ENCODE measurements at places on chromosomes 1 and 21.
A peak's percentile ranks its signal among the peaks of the same experiment; 100 is the strongest.

- DNase-seq: no peak
Observed at GRCh38 chr1:231027971-231028370, 12.1 kb downstream of the FAM89A start.

DNA sequence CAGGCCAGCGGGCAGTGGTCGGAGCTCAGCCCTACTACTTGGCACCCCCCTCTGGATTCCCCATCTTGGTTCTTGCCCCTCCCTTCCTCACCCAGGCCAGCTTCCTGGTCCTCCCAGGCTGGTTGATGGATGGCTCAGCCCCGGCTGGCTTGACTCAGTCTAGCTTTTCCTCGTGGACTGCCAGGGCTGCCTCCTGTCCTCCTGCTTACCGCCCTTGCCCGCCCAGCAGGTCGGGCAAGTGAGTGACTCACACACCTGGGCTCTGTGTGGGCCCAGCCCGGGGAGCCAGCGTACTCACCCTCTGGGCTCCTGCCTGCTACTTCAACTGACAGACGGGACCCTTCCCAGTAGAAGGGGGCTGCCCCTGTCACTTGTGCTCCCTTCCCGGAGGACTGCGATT, 19.5 kb upstream of the ARHGEF10L start:
- DNase-seq: no peak

DNA sequence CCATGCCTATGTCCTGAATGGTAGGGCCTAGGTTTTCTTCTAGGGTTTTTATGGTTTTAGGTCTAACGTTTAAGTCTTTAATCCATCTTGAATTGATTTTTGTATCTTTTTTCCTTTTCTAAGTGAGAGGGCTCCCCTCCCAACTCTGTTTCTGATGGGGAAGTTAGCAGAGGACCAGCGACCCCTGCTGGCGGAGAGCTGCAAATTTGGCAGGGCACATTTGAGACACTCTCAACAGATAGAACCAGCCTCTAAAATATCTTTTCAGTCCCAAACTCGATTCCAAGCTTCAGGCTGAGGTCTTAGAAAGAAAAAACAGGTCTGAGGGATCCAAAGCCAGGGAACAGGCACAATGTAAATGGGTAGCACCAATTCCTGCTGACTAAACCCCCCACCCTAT, 32.5 kb downstream of the LRRC3 start:
- DNase-seq: peak; percentile 33

DNA sequence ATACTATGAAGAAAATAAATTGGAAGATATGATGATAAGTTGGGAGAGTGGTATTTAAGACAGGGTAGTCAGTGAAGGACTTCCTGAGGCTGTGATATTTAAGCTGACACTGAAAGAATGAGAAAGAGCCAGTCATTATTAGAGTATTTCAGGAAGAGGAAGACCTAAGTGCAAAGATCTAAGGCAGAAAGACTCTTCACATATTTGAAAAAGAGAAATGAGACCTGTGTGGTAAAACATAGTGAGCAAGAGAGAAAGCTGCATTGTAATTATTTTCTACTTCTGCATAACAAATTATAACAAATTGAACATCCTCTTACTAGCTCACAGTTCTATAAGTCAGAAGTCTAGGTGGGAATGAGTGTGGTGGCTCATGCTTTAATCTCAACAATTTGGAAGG, 34.6 kb upstream of the DOCK7 start:
- no peak for DNase-seq

- no peak for DNase-seq
Observed at GRCh38 chr1:234920843-234921140, 207.8 kb downstream of the TOMM20 start.

GRCh38 chr1:155514582-155515187, 47.9 kb downstream of the ASH1L start:
- no peak for DNase-seq

- no peak for DNase-seq
Observed at GRCh38 chr1:227816750-227817446, 1.4 kb downstream of the PRSS38 start.

- no peak for DNase-seq
Observed at GRCh38 chr1:50228871-50229384, 120.2 kb downstream of the ELAVL4 start.

- no peak for DNase-seq
Observed at GRCh38 chr1:82695443-82695842, 894.7 kb downstream of the ADGRL2 start.

- no peak for DNase-seq
Observed at GRCh38 chr1:6953907-6954364, 168.7 kb downstream of the CAMTA1 start.

- no peak for DNase-seq
Observed at GRCh38 chr1:145995148-145995881, 1.1 kb downstream of the TXNIP start.

- DNase-seq: no peak
Observed at GRCh38 chr1:3564921-3565831, 46.1 kb downstream of the MEGF6 start.

GRCh38 chr1:15022048-15022447, 131.5 kb upstream of the TMEM51 start:
- DNase-seq: no peak

DNA sequence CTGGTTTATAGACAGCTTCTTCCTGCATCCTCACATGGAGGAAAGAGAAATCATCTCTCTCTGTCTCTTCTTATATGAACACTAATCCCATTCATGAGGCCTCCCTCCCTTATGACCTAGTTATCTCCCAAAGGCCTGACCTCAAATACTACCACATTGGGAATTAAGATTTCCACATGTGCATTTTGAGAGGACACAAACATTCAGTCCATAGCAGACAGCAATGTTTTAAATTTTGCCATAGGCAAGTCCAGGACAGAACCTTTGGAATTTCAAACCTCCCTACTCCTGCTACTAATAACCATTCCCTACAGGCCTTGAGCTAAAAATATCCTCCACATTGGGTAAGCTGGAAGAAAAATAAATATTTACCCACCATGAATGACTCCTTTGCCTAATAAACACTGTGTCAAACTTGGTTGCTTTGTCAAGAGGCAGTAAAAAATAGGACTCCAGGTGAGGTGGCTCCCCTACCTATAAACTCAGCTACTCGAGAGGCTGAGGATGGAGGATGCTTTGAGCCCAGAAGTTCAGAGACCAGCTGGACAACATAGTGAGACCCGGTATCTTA, 113.7 kb downstream of the ZNF281 start:
- DNase-seq: no peak

DNA sequence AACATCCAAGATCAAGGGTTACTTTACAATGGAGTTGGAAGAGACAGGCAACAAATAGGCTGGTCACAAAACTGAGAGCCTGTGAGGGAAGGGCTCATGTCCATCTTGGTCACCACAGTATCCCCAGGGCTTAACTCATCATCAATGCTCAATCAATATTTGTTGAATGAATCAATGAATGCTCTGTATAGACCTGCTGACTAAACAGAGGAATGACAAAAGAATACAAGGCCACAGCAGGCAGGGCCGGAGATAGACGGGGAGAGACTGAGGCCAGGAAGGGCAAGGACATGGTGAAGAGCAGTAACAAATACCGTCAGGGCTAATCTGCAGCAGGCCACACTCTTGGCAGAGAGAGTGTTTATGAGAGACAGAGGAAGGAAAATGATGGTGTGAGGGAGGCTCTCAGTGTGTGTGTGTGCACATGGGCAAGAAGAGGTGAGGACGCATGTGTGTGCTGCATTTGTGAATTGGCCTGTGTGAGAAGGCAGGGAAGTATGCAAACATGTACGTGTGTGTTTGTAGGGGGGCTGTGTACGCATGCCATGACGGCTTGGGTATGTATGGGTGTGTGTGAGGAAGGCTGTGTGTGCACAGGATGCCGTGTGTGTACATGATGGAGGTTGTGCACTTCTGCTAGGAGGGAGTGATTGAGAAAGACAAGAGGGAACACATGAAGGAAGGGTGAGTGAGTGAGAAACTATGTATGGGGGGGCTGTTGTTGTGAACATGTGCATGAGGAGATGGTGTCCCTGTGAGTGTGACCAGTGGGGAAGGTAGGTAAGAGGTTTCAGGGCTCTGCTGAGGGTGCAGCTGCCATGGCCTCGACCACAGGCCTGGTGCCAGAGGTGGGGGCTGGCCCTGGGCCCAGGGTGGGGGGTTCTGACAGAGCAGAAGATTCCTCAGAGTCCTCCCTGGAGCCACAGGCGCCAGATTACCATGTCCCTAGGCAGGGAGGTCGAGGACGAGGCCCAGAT, 15.4 kb downstream of the AHDC1 start:
- DNase-seq: no peak

DNA sequence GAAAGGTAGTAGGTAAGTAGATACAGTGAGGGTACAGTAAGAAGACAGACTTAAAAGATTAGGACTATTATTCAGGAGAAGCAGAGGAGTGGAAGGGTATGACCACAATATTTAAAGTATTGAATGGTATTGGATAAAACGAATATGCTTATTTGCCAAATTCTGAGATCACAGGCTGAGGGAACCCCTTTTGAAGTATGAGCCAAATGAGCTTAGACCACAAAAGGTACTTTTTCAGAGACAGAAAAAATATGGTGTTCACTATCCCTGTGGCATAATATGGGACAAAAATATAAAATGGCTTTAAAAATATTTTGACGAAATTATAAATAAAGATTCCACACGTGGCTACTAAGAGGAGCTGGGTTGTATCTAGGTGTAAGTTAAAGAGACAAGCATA, 880 bp upstream of the MTF2 start:
- no peak for DNase-seq

DNA sequence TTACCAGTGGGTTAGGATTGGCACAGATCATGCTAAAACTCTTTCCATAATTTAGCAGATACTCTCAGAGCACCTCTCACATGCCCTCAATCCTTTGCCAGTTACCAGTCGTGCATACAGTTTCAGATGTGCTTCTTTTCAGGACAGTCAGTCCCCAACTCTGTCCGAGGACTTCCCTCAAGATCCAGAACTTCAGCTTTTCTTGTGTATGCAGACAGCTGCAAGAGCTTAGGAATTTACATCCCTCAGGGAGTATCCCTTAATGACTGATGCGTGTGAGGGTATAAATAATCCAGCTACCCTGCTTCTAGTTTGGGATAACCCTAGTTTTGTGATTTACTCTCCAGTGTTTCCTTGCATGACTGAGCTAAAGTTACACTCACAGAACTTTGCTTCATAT, 393.0 kb upstream of the PLXNA2 start:
- no peak for DNase-seq

DNA sequence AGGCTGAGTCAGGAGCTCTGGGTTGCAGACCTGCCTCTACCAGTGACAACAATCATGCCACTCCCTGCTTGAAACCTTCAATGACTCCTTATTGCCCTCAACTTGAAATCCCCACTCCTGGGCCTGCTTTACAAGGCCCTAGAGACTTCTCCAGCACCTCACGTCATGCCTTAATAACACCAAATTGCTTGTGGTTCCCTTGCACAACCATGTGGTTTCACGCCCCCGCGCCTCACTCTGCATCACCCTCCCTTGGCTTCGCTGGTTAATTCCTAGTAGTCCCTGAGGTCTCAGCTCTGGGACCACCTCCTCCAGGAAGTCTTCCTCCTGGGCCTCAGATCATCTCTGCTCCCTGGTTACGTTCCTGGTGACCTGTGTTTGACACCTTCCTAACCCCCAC, 33.0 kb downstream of the EPHA2 start:
- DNase-seq: peak; percentile 53

DNA sequence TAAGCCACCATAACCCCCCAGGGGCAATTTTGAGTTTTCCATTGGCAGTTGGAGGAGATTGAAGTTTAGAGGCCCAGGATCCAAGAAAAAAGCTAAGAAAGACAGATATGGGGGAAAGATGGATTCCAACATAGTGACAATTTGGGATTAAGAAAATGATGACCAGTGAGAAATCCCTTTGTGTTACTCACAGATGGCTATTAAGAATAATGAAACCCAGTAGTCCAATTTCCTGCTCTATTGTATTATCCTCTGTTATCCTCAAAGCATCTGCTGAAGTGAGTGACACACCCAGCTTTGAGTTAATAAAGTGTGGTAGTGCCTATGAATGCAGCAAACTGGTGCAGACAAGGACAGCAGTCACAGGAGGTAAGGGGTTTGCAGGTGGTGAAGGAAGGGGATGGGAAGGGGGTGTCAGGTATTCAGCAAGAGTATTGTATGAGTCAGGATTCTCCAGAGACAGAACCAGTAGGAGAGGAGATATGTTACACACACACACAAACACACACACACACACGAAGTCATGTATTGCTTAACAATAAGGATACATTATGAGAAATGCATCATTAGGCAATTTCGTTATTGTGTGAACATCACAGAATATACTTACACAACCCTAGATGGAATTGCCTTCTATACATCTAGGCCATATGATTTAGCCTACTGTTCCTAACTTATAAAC, 112.4 kb upstream of the VANGL1 start:
- no peak for DNase-seq

DNA sequence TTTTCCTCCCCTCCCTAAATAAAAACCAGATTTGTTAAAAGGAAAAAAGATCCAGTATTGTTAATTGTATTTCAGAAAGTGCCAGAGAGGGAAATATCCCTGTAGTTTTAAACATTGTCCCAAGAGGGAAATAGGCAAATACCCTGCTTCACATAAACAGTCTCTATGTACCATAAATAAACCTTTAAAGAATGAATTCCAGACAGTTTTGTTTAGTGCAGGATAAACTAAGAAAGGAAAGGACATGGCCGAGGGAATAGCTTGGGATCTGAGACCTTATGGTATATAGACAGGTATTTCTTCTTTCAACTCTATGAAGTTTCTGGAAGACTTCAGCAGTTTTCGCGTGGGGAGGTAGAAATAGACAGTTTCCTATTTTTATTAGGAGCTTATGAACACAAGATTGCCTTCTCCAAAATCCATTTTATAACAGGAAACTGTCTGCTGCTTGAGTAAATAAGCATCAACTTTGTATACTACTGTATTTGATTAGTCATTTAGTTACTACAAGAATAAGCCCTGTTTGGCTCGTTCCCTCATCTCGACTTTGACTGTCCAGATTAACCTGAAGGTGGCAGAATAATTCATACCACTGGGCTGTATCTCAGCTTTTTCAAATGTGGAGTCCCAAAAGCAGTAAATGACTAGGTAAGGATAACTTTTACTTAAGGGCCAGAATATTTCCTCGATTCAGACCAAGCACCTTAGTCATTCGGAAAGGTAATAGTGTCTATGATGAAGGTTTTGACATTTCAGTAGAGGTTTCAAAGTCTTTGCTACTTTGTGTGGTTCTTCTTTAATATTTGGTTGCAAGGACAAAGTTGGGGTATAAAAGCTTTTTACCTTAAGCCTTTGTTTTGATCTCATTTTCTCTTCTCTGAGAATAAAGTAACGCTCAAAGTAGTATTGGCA, 177.5 kb downstream of the VPS13D start:
- no peak for DNase-seq

All from stimulated activated CD8-positive, alpha-beta memory T cell treated with anti-CD3 and anti-CD28 coated beads, Interleukin-4, amount 100 ng/mL, for 24 hours (primary cell).